Activated CD8-positive, alpha-beta memory T cell treated with anti-CD3 and anti-CD28 coated beads for 1 hour (primary cell): ENCODE measurements at places on chromosomes 3 and 15.
A peak's percentile ranks its signal among the peaks of the same experiment; 100 is the strongest.

GRCh38 chr3:26480377-26480776, 142.2 kb upstream of the LRRC3B start:
- DNase-seq = no peak

DNA sequence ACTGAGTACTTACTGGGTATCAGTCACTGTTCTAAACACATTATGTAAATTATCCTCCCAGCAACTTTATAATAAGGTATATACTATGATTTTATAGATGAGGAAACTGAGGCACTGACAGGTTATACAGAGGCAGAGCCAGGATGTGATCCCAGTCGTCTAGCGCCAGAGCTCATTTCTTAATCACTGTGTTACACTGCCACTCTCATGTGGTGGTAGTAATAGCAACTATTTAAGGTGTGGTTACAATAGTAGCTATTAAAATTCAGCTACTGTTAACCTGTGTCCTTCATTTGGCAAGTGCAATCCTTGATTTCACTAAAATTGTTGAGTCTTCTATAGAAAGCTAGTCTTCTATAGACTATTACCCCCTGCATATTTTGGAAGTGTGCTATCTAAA, 43.1 kb upstream of the TRPC1 start:
- DNase-seq = no peak

DNA sequence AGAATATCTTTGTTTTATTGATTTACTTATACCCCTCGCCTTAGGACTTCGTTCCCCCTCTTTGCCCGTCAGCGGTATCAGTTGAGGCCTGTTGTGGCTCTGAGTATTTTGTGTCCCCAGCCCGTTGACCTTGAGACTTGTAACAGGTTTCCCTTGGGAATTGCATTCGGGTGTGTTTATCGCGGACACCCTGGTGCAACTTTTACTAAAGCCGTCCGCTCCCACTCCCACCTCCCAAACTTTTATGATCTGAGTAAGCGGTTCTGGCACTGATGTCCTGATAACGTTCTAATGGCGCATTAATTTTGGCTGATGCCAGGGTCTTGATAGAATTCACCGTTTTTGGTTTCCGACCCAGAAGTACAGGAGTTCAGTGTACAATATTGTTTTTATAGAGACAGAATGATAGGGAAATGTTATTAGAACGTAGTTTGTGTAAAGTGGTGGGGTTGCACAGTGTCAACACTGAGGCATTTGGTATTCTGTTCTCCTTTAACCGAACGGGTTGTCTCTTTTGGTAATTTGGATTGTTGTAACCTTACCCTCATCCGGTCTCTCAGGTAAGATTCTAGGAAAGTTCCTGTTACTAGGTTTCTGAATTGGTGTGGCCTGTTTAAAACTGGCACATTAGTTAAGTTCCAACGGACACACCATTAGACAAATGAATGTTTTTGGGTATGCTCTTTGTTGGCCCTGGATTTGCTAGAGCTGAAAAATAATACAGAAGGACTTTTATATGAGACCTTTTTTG, 47.8 kb downstream of the OIP5 start:
- no peak for DNase-seq

- DNase-seq = no peak
These were observed 12.8 kb downstream of the C15orf39 start for GRCh38 chr15:75214293-75215096.

GRCh38 chr3:149726716-149727407, 25.4 kb downstream of the COMMD2 start:
- no peak for DNase-seq

GRCh38 chr15:85620690-85621049, 174.1 kb downstream of the KLHL25 start:
- no peak for DNase-seq

DNA sequence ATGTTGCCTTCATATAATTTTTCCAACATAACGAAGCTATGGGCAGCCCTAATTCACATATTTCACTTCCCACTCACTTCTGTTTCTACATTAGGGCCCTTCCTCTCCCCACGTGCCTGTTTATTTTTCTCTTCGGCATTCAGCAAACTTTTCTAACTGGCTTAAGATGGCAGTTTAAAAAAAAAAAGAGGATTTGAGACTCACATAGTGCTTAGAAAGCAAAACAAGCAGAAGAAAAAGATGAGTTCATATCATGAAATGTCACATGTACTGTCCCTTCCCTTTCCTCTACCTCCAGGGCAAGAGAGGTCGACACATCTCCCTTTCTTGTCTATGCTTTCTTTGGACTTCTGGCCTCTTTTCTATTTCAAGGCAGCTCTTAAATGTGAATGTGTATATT, 30.6 kb downstream of the SLC49A4 start:
- no peak for DNase-seq

- DNase-seq = no peak
These were observed 81.0 kb upstream of the BNC1 start for GRCh38 chr15:83365370-83365938.

DNA sequence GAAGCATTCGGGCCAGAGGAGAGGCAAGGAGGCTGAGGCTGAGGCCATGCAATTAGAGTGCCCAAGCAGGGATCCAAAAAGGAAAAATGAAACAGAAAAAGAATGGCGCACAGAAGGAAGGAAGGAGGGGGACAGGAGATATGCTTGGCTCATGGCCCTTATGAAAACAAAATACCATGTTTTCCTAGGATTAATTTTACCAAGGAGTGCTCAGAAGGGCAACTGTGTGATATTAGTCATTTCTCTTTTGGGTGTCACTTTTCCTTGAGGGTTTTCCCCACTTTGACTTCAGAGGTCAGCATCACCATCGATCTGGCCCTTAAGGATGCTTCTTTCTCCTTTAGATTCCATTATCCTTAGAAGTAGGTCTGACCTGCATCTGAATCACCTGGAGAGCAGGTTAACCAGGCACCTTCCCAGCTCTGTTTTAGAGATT, 1.4 kb downstream of the PARP14 start:
- DNase-seq = no peak

GRCh38 chr3:182735672-182736071, 57.6 kb upstream of the ATP11B start:
- DNase-seq = no peak

DNA sequence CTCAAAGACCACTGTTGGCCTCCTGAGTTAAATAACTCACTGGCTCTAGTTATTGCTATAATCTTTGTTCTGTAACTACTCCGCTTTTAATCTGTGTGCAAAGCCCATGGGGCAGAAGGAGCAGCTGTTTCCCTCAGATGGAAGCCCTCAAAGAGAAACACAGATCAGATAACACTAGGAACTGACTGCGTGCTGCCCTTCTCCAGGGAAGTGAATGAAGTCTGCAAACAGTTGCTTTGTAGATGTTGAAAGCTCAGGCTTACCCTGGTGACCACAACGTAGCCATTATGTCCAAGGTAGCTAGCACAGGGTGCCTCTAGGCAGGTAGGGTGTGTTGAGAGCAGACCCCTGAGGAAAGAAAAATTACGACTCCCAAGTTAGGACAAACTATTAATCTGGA, 152.3 kb upstream of the STAC start:
- DNase-seq = no peak

GRCh38 chr3:6204891-6205290, 656.0 kb upstream of the GRM7 start:
- no peak for DNase-seq

GRCh38 chr3:32401556-32402081, 10.0 kb downstream of the CMTM7 start:
- peak; percentile 46 for DNase-seq

- DNase-seq = no peak
These were observed 276.7 kb downstream of the CNTN4 start for GRCh38 chr3:2375376-2375775.

GRCh38 chr3:124653797-124654469, 76.3 kb upstream of the UMPS start:
- DNase-seq = no peak

DNA sequence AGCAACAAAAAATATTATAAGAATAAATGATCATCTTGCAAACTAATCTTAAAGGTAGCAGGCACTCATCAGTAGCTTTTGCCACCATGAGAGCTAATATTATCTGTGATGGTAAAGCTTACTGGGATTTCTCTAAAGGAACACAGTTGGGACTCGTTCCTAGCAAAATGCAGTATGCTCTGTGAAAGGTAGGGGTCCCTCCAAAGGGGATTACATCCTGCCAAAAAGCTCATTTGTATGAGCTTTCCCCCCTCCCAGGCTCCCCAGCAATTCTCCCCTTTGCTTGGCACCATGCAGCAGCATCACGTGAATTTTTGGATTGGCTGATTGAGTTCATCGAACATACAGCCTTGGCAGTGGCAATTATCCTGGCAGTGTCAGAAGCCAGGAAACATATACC, 361.0 kb upstream of the PLSCR5 start:
- no peak for DNase-seq

DNA sequence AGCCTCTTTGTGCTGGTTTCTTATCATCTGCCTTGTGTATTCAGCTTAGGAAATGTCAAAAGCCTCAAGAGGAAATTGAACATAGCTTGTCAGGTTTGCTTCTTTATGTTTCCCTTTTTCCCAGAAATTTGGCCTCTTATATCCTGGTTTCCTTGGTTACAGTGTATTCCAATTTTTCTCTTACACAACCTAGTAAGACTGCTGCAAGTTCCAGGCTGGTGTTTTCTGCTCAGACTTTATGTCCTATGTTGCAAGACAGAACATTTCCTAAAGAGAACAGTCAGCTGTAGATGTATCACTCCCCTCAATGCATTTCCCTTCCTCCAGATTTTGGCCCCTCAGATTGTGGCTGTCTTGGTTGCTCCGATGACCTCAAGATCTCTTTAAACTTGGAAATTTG, 102.5 kb downstream of the SH3GL3 start:
- no peak for DNase-seq

GRCh38 chr15:81882504-81882903, 163.3 kb downstream of the MEX3B start:
- no peak for DNase-seq

DNA sequence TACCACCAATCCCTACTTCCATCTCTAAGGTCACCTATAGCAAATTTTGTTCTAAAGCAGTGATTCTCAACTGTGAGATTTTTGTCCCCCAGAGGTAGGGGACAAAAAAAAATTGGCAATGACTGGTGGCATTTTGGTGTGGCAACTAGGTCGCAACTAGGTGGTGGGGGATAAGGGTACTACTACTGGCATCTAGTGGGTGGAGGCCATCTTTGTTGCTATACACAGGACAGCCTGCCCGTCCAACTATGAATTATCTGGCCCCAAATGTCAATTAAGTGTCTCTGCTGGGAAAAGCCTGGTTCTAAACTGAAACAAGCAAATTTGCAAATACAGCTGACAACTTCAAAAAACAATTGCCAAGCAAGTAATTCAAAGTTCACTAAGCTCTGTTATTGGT, 1.4 kb downstream of the MTMR10 start:
- DNase-seq = no peak

DNA sequence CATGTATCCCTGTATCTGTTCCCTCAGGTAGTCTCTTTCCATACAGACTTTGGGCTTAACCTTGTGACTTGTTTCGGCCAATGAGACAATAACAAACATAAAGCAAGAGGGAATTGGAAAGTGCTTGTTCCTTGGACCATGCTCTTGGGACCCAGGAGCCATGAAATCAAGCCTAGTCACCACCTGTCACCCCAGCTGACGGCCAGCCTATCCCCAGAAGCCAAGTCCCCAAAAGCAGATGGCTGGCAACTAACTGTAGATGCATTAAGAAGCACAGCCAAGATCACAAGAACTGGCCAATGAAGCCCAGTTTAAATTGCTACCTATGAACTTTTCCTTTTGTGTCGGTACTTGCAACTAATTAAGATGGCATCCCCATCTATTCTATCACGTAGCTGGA, 822.0 kb downstream of the CADM2 start:
- no peak for DNase-seq

DNA sequence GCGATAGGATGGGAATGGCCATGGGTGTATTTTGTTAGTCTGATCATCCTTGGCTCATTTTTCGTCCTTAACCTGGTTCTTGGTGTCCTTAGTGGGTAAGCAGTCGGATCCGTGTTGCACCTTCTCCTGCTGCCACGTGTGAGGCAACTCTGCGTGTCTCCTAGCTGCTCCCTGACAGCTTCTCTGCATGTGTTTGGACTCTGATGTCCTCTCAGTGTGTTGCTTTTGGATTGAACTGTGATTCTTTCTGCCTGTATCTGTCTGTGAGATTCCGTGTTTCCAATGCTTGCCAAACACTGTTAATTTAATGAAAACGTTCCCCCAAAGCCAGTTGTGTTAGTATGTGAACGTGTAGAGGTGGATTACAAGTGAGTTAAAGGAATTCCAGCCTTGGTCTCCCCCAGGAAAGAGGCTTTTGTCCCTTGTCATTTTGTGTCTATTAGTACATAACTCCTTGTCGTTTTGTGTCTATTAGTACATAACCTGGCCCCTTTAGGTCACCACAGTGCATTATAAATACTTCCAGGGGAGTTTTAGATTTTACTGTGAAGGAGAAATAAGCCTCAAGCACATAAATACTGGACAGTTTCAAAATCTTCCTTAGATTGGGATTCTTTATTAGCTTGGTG, 172.4 kb downstream of the CHDH start:
- no peak for DNase-seq

- no peak for DNase-seq
These were observed 23.1 kb downstream of the CDCP1 start for GRCh38 chr3:45123030-45123429.

GRCh38 chr3:51970606-51971300, 3.1 kb downstream of the ABHD14B start:
- DNase-seq = no peak

GRCh38 chr3:49566312-49566711, 12.0 kb downstream of the BSN start:
- no peak for DNase-seq

DNA sequence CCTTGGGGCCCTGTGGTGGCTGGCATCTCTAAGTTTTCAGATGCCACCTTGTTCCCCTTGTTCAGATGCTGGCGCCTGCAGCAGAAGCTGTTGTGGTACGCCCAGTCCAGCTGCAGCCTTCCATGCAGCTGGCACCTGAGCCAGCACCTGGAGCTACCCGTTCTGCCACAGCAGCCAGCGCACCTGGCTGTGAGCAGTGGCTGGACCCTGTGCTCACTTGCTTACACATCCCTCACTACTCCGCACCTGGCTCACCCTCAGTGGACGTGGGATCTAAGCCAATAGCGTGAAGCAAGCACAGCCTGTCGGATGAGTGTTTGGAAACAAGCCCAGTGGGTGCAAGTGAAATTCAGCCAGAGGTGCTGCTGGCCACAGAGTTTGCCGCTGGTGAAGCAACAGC, 607.5 kb upstream of the BCHE start:
- no peak for DNase-seq
